ENCODE measurements at places on chromosomes 12 and 14.

- peak; percentile 79 for DNase-seq
Observed at GRCh38 chr12:6620137-6620884, 13.1 kb upstream of the CHD4 start.

GRCh38 chr14:80776657-80777056 is 164.9 kb downstream of the CEP128 start:
- DNase-seq, result no peak

DNA sequence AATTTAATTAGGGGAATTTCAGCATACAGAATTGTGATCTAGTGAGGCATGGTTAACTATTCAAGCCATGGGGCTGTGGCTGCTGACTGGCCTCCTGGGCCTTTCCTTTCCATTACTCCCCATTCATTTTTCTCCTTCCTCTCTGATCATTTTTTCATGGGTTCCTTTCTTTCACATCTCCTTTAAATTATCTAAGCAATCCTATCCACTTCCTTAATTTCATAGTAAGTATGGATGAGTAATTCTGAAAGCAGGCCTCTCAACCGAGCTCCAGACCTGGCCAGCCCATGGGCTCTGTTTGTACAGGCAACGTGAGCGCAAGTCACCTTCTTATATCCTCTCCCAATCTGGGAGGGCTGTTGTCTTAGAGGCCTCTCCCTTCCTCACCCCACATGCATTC is 13.4 kb downstream of the CKAP4 start:
- no peak for DNase-seq

DNA sequence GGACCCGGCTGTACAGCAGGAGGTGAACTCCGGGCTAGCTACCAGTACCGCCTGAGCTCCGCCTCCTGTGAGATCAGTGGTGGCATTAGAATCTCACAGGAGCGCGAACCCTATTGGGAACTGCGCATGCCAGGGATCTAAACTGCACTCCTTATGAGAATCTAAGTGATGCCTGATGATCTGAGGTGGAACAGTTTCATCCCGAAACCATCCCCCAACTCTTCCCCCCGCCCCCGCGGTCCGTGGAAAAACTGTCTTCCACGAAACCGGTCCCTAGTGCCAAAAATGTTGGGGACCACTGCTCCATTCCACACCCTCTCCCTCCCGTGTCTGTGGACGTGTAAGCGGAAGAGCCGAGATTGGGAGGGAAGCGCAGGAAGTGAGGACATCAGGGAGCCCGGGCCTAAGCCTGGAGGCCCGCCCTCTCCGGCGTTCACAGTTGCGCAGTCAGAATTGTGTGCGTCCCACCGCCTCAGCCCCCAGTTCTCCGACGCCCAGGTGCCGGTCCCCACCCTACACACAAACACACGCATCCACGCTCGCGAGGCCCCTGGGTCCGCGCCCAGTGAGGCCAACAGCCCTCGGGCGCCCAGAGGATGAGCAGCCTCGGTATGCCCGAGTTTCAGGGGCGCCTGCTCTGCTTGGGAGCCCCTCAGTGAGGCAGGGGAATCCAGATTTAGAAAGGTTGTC is 1.8 kb upstream of the RNASE4 start:
- peak; percentile 85 for DNase-seq

- no peak for DNase-seq
Observed at GRCh38 chr14:65333943-65334687, 78.4 kb upstream of the FUT8 start.

GRCh38 chr12:70082997-70083676 is 160.1 kb upstream of the CNOT2 start:
- no peak for DNase-seq

- no peak for DNase-seq
Observed at GRCh38 chr12:38648813-38649212, 256.6 kb downstream of the CPNE8 start.

DNA sequence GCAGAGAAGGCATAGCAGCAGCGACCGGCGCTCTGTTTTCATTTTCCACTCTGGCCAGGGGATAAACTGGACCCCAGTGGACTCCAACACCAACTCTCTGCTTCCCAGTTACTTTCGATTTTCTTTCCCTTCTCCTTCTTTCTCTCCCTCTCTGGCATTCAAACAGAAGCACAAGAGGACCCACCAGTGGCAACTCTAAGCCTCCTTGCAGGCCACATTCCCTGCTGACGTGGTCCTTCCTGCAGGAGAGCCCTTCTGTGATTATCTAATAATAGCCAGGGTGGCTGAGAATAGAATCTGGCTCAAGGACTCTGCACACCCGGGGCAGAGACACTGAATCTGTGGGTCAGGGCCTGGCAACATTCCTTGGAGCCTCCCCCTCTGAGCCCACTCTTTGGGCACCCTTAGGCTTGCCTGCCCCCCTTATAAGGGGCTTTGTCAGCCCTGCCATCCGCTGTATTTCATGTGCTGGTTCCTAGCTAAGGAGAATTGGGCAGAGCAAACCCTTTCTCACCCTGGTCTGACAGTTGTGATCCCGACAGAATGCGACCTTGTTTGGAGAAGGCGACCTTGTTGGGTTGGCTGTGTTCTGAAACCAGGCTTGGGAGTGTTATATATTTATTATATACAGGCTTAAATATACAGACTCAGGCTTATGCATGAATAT is 8.2 kb upstream of the HOXC6 start:
- DNase-seq, result no peak

DNA sequence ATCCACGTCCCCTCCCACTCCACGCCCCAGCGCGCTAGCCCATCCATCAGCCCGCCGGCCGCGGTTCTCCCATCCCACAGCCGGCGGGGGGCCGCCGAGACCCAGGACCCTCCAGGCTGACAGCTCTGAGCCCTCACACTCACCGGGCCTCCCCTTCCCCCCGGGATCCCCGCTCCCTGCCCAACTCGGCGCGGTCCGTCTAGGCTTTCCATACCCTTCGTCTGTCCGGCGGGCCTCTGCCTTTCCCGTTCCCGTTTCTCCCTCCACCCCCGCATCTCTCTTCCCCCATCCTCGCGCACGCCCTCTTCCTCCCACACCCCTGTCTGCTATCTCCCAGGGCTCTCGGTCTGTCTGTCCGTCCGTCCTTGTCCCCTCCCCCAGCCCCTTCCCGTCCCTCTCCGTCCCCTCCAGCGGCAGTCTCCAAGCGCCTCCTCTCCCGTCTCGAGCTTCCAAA is 726 bp downstream of the ZFHX2 start:
- no peak for DNase-seq

GRCh38 chr12:124150168-124150567 is 144.7 kb upstream of the RFLNA start:
- DNase-seq, result no peak

DNA sequence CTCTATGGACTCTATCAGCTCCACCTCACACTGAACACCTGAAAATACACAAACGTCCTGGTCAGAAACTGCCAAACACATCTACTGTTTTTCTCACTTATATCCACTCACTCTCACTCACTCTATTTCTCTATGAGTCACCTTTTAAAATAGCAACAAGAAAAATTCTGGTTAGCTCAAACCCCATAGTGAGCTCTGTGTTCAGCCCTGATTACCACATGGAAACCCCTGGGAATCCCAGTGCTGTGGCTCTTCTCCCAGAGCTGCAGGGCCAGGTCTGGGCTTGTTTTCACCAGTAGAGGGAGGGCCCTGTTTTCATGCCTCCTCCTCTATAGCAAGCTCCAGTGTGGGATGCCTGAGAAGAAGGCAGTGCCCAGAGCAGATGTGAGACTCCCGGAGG is 1126.1 kb downstream of the TMEM121 start:
- DNase-seq, result no peak

DNA sequence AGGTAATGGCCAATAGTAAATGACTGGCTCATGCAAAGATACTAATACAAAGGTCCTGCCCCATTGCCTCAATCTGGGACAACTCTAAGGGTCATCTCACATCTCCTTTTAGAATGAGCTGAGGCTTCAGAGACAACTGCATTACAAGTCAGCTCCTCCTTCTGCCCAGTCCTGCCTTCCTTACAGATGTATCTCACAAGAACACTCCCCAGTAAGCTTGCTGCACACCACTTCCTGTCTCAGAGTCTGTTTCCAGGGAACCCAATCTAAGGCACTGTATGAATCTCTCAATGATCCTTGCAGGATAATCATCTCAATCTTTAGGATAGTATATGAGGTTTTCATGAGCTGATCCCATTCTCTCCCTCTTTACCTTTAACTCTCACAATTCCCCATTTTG is 57.8 kb upstream of the ZDHHC17 start:
- no peak for DNase-seq

DNA sequence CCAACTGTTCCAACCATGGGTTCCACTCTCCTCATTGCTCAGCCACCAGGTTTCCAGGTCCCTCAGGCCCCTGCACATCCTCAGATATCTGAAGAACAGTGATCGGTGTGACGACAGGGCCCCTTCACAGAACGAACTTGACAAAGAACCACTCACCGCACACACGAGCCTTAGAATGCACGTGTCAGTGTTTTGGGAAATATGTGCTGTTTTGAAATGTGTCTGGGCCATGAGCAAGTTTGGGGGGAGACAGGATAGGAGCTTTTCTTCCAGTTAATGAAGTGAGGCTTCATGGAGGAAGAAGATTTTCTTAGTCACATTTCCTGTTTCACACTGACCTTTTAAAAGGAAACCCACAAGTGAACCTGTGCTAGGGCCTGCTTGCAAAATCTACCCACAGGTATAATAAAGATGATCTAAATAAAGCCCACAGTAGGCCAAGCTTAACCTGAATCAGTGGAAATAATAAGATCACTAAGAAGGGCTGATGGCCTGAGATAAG is 58.6 kb downstream of the ZFP36L1 start:
- peak; percentile 69 for DNase-seq

DNA sequence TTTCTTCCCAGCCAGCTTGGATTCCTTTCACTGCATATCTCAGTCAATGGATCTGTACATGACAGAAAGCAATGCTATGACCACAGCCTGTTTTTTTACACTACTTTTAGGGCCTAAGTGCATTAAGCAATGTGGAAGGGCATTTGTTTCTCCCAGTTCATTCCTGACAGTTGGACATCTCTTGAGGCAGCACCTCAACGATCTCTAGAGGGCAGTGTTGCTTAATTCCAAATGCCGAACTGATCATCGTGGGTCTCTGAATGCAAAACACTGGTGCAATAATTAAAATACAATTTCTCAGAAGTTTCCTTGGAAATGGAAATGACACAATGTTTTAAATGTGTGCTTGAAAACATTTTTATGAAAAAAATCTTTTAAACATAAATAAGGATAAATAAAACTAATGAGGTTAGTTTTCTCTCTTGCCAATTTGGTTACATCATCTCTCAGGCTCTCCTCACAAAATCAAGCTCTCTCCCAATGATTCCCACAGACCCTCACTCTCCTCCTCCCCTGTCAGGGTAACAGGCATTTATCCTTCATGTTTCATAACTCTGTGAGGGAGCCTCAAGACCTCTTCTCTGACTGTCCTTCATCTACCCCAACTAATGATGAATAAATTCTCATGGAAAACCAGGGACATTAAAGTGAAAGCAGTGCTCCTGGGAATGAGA is 192.4 kb upstream of the SLC16A7 start:
- no peak for DNase-seq

- no peak for DNase-seq
Observed at GRCh38 chr12:14364583-14365271, 755 bp upstream of the ATF7IP start.

DNA sequence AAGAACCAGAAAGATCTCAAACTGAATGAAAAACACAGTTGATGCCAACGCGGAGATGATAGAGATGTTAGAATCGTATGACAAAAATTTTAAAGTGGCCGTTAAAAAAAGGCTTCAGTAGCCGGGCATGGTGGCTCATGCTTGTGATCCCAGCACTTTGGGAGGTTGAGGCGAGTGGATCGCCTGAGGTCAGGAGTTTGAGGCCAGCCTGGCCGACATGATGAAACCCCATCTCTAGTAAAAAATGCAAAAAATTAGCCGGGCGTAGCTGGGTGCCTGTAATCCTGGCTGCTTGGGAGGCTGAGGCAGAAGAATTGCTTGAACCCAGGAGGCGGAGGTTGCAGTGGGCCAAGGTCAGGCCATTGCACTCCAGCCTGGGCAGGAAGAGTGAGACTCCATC is 5.4 kb upstream of the ACVRL1 start:
- DNase-seq, result no peak

GRCh38 chr12:9032202-9032964 is 43.0 kb downstream of the KLRG1 start:
- no peak for DNase-seq

GRCh38 chr14:88502740-88503139 is 52.1 kb downstream of the PTPN21 start:
- no peak for DNase-seq

DNA sequence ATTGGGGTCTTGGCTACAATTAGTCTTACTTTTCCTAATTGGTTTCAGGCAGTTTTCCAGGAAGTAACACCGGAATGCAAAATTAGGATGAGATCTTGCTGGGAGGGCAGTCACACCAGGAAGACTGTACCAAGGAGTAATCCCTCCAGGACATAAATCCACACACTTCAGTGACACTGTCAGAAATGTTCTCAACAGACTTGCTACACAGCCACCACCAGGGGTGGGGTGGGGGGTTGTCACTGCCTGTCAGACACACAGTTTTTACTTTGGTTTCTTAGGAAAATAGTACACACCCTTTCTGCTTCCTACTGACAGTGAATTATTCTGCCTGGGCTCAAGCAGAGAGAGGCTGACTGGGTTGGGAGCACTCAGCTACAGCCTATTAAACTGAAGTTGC is 102.9 kb upstream of the CCDC196 start:
- no peak for DNase-seq

DNA sequence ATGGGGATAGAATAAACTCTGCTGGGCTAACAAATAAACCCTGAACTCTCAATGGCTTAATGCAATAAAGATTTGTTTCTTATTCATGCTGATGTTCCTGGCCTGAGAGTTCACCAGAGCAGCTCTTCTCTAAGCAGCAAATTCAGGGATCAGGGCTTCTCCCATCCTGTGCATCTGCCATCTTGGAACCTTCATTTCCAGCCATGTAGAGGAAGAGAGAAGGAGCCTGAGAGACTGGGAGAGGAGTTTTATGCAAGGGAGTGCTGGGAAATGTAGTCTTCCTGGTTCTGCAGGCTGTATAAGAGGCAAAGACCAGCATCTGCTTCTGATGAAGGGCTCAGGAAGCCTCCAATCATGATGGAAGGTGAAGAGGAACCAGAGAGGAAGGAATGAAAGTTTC is 20.6 kb upstream of the APOLD1 start:
- no peak for DNase-seq

DNA sequence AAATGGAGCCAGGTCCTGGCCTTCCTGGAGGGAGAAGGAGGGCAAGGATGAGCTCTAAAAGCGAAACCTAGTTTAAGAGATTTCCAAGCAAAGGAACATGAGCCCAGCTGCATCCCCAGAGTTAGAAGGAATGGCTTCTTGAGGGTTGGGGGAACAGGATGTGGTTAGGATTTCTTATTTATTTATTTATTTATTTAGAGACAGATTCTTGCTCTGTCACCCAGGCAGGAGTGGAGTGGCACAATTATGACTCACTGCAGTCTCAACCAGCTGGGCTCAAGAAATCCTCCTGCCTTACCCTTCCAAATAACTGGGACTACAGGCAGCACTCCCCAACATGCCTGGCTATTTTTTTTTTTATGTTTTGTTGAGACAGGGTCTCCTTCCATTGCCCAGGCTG is 25.3 kb upstream of the TMEM106C start:
- no peak for DNase-seq

GRCh38 chr14:72839753-72840607 is 53.9 kb downstream of the DPF3 start:
- no peak for DNase-seq
